Stimulated activated CD8-positive, alpha-beta memory T cell treated with anti-CD3 and anti-CD28 coated beads, Interleukin-7, amount 100 ng/mL, for 1 hour (primary cell): ENCODE measurements at places on chromosomes 4 and X.

GRCh38 chr4:70544279-70544868, 26.0 kb downstream of the AMTN start:
- no peak for DNase-seq

- DNase-seq, result no peak
These were observed 187.9 kb downstream of the EPHA5 start for GRCh38 chr4:65482410-65482809.

GRCh38 chrX:76433219-76433618, 5.7 kb downstream of the MAGEE1 start:
- DNase-seq, result no peak

DNA sequence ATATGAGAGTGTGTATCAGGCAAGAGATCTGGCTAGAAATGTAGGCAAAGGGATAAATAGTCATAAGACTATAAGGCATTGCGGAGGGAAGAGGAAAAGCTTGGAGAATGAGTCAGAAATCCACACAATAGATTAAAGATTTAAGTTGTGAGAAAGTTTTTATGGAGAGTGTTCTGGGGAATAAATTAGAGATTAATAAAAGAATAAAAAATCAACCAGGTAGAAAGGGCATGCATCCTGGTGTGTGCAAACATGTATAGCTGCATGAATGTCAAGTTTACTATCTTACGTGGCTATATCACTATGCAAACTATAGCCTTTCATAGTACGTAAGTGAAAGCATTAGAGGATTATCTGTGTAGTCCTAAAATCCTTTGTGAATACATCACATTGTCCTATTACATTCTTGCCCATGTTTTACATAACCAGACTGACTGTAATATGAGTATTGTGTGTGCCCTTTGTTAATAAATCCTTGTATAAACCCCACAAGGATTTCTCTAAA, 36.9 kb downstream of the SNCA start:
- no peak for DNase-seq

DNA sequence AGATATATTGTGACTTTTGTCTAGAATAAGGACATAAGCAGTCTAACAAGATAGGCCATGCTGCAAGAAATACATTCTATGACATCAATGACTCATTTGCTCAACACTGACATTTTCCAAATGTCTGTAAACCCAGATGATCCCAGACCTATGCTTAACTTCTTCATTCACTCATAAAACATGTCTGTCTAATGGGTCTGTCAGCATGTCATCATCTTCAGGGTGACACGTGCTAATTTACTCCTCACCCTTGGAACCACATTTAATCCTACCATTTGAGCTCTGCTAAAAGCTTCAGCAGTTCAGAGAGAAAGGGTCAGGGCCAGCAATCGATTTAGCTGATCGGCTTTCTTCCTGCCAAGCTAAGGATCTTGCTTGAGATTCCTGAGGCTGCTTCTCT, 109.4 kb upstream of the MAP3K15 start:
- DNase-seq, result no peak

DNA sequence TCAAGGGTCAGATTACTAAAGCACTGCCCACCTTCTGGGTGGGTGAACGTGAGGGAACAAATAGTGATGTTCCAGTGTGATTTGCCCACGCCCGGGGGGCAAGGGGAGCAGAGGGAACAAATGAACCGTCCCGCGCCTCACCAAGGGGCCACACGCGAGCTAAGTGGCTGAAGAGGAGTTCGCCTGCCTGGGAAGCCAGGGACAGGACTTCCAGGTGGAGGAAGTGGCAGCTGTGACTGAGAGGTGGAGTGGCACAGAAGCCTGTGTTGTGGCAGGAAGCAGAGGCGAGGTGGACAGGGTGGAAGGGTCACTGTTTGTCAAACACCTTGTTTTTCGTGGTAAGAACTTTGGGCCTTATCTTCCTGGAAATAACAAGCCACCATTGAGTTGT, 9.0 kb upstream of the SORBS2 start:
- no peak for DNase-seq

DNA sequence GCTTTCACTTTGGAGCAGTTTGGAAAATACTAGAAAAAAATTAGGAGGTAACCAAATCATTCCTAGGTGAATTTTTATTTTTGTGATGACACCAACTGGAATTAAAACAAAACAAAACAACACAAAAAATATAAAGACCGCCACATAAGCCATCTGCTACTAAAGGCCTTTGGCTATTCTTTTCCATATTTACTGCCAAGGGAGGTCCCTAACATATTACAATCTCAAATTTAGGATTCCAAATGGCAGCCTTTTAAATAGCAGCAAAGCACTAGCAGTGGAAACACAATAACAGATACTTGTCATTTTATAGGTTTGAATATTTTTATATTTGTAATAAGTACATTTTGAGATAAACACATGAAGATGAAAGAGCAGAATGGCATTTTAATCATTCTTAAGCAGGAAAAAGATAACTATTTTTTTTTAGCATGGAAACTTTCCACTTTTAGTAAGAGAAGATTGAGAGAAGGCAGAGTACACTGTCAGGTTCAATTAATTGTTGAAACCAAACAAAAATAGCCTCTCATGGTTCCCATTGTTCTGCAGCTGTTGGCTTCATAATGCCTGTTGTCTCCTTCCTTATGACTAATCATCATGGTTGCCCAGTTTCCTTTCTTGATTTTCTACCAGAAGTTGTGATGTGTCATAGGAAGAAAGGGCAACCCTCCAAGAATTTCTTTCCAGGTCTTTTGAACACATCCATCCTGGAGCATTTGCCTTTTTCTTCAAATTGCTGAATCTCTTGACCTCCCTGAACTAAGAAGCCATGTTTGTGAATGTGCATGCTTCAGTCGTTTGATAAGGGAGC, 219.0 kb upstream of the EMCN start:
- DNase-seq, result no peak

DNA sequence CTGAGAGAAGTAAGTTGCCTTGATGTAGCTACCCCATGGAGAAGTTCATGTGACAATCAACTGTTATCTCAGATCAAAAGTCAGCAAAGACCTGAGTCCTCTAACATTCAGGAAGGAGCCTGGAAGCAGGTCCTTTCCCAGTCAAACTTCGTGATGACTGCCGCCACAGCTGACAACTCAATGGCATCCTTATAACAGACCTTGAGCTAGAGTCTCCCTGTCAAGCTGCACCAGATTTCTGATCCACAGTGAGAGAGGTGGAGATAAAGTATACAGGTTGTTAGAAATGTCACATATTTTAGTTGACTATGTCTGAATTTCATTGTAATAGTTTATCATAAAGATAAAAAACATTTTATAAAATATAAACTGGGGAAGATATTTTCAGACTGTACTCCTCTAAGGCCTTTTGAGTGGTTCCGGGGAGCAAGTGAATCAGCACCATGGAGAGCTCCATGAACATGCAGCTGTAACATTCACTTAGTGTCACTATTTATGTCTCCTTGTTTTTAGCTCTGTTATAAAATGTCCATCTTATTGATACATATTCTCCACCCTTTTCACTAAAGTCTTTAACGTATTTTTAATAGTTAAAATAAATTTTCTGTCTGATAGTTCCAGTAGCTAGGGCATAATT, 1653.5 kb upstream of the AGA start:
- no peak for DNase-seq

DNA sequence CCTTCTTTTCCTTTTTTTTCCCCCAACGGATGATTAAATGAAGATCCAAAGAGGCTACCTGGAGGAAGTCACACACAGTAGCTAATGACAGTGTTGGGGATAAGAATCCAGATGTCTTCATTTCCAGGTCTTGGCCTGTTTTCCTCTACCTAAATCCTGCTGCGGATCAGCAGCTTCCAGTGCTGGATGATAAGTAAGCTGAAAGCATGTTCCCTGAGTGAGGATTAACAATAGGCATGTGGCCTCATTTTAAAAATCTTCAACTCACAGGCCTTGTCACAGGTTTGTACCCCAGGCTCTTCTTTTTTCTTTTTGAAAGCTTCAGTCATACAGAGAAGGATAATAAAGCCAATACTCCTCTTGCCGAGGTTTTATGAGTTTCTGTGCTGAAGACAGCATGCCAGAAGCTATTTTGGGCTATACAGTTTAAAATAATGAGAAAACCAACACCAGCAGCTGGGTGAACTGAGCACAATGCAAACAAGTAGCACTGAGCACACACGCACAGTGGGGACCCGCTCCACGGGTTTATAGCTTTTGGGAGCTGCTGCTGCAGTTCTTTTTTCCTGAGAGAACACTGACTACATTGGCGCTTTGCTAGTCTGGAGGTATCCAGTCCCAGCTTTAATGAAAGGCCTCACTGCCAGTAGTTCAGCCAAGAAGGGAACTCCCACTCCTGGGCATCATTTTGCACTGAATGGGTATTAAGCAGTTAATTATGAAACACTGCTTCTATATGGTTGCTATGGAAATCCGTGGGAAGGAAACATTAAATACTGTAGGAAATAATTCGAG, 184.2 kb upstream of the CTSO start:
- no peak for DNase-seq

DNA sequence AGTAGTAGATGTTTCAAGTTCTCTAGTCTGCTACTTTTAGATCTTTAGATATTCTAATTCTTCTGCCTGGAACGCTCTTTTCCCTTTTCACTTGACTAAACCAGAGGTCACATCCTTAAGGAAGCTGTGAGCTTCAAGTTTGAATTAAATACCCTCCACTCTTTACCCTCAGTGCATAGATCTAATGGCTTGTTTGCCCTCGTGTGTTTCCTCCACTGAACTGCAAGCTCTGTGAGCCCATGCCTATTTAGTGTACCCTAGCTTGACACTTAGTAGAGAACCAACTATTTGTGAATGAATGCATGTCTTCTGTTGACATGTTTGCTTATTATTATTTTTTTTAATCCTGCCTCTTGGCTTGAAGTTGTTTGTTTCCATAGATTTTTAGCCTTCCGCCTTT, 138.3 kb downstream of the PDE5A start:
- no peak for DNase-seq

GRCh38 chr4:11470438-11471045, 41.8 kb upstream of the HS3ST1 start:
- no peak for DNase-seq

DNA sequence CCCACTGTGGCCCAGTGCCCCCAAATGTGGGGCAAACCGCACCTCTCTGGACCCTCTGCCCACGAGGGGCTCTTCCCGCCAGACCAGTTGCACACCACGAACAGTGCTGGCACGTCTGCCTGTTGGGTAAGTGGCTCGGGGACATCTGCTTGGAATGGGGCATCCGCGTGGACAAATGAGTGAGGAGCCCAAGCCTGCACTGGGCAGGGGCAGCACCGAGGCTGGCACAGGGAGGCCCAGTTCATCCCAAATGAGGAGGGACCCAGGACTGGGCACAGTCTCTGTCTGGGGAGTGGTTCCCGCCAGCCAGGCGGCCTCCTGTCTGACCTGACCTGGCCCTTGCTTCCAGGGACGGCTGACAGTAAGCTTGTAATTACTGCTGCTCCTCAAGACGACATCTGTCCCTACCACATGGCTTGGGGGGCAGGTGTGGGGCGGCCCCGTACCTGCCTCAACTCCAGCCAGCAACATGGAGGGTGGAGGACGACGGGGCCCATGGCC, 3.2 kb downstream of the SPON2 start:
- DNase-seq, result no peak

DNA sequence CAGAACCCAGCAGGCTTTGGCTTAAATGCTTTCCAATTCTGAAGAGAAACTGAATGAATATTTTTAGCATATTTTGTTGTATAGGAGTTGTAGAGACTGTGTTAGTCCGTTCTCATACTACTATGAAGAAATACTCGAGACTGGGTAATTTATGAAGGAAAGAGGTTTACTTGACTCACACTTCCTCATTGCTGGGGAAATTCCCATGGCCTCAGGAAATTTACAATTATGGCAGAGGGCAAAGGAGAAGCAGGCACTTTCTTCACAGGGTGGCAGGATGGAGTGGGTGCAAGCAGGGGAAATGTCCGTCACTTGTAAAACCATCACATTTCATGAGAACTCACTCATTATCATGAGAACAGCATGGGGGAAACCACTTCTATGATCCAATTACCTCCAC, 291.7 kb downstream of the PACRGL start:
- DNase-seq, result no peak

DNA sequence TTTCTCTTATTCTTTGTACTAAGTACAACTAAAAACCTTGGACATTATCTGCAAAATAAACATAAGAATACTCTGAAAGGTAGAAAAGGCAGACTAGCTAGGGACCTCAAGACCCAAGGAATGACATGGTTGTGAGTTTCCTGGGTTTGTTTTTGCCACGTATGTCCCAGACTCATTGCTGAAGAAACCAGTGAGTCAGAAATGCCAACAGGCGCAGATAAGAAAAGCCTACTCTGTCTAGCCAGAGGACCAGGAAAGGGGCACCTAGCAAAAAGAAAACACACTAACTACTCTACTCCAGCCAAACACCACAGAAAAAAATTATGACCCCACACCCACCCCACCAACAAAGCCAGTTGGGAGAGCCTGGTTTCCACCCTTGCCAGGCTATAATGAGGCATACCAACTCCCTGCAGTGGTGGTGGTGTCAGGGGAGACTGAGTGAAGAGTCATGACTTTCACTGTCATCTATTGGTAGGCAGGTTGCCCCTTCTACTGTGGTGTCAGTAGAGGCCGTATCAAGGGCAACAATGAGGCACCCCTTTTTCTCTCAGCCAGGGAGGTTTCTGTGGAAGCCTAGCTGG, 10.9 kb downstream of the MTMR1 start:
- DNase-seq, result no peak
